ENCODE measurements at places on chromosomes 7 and 10.

- DNase-seq = no peak
Measured at GRCh38 chr7:1856888-1857441, 186.9 kb downstream of the ELFN1 start.

GRCh38 chr10:60044242-60044641 lies 137.9 kb upstream of the CCDC6 start:
- no peak for DNase-seq

- DNase-seq = no peak
Measured at GRCh38 chr7:82726038-82726800, 282.6 kb upstream of the CACNA2D1 start.

GRCh38 chr7:123627851-123628250 lies 26.2 kb downstream of the ASB15 start:
- no peak for DNase-seq

DNA sequence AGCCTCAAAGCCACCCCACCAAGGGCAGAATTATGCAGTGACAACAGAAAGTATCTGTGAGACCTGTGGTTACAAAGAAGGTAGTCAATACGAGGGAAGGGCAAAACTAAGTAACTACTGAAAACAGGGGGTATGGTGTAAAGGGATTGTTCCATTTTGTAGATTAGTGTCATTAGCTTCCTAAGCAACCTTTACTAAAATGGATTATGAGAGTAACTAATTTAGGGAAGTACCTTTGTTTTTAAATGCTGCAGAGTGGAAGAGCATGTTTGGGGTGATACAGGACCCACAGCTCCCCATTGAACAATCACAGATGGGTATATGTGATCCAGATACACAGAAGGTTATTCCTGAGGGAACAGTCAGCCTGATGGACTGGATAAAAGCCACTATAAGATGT lies 51.3 kb upstream of the TAC1 start:
- no peak for DNase-seq

DNA sequence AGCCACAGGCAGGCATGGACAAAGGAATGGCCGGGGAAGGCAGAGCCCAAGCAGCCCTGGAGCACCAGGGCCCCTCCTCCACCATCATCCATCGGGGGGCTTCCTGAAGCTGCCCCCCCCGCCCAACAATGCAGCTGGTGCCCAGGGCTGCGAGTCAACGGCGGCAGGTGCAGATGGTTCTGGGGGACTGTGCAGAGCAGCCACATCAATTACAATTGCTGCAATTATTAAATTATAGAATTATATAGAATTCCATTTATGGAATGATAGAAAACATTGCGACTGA lies 28.3 kb downstream of the EBF3 start:
- no peak for DNase-seq

- DNase-seq = peak; percentile 35
Measured at GRCh38 chr10:63633677-63634487, 112.7 kb downstream of the REEP3 start.

DNA sequence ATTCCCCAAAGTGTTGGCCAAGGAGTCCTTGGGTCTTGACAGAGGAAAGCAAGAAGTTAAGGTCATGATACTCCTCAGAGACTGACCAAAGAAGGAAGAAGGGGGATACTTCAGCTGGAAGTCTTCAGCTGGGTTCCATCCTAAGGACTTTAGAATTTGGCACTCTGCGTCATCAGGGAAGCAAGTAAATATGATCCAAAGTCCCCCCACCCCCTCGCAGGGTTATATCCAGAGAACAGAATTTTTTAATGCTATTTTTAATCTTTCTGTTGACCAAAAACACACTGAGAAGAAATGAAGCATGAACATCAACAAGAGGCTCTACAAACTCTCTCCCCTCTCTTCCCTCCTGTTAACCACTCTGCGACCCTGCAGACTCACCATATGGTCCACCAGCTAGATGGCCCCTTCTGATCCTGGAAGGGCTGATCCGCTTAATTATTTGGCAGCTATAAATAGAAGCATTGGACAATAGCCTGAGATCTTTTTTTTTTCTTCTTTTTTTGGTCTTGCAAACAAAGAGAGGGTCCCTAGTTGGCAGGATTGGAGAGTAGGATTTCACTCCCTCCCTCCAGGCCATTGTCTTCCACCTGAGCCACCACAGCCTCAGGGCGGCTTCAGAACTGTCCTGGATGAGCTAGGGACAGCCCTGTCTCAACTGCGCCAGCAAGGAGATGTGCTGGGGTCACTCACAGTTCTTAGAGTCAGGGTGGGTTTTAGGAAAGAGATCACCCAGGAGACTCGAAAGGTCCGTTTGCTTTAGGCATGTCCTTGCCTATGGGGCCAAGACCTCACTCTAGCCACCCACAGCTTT lies 196.0 kb downstream of the KCNMA1 start:
- DNase-seq = peak; percentile 83

- DNase-seq = no peak
Measured at GRCh38 chr10:133058331-133059092, 29.2 kb upstream of the ADGRA1 start.

GRCh38 chr10:30529373-30529998 lies 95.5 kb downstream of the MAP3K8 start:
- DNase-seq = no peak

DNA sequence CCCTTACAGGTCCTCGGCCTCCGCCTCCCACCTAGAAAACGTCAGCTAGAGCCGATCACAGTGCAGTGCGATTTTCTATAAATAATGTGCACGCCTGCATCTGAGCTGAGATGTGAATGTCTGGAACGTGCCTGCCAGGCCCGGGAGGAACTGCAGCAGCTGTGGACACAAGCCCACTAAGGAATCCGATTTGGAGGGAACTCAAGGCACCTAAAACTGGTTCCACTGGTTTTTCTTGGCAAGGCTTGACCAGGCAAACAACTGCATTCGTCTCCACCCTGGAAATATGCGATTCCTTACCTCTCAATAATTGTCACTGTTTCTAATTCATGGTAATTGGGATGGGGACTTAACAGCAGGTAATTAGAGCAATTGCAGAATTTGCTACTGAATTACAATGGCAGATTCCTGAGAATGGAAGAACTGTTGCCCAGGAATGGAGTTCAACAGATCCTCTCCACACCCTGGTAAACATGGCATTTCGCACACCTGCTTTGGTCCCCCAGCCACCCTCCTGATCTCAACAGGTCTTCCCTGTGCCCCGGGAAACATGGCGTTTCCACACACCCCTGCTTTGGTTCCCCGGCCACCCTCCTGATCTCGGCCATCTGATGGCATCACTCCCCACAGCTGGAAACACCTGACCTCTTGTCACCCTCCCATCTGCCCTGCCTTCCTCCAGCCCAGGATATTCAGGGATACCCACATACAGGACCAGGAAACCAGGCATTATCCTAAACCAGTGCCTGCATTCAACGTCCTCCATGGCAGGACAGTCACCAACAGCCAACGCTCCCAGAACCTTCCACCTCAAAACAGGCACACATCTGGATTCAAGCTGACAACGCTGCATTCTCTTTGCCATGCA lies 76.0 kb downstream of the DIP2C start:
- DNase-seq = peak; percentile 85

DNA sequence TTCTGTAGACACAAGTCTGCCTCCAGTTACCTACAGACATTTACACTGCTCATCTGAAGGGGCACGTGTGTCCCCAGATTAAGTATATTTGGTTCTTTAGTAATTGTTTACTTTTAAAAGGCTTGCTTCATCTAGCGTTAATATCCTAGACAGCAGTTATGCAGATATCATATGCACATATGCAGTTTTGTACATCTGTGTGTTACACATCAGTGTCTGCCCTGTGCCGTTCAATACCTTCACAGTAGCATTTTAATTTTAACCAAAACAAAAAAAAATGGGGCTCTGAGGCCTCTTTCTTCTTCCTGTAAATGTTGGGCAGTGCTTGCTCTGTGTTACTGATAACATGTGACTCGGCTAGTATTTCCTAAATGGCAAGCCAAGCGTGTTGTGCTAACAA lies 331.4 kb upstream of the MGMT start:
- no peak for DNase-seq

- DNase-seq = no peak
Measured at GRCh38 chr10:22003964-22004281, 393 bp upstream of the DNAJC1 start.

- DNase-seq = no peak
Measured at GRCh38 chr10:9547936-9548904, 1469.5 kb upstream of the CELF2 start.

DNA sequence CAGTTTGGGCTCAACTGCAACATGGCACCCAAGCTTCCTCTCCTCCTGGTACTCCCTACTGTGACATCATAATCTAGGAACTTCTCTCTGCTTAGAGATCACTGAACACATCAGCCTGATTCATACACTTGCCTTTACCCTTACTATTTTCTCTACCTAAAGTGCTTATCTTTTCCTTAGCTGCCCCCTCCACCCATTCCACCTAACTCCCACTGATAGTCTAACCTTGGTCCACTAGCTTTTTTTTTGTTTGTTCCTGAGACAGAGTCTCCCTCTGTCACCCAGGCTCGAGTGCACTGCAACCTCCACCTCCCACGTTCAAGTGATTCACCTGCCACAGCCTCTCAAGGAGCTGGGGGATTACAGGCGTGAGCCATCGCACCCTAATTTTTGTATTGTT lies 15.9 kb downstream of the CUL2 start:
- DNase-seq = no peak

GRCh38 chr7:23864973-23865372 lies 155.0 kb downstream of the STK31 start:
- DNase-seq = no peak
